Fibroblast of lung (primary cell): ENCODE measurements at places on chromosomes 3 and 15.

DNA sequence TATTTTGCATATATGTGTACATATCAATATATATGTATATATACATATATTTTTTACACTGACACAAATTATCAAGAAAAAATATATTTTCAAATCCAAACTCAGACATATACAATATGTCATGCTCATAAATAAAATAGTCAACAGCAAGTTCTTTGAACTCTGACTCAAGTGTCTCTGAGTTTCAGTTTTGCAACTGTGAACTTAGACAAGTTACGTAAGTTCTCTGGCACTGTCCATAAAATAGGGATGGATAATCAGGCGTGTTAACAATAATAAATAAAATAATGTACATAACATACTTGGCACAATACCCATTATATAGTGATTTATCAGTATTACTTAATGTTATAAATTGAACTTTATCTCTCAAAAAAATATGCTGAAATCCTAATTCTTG, 12.1 kb upstream of the XRN1 start:
- no peaks in the 10 kb centered on the region for H3K36me3 ChIP-seq
- no peak for DNase-seq
- no peaks in the 10 kb centered on the region for H3K4me1 ChIP-seq
- H3K27ac ChIP-seq = no peak overlapping the region
- H3K4me3 ChIP-seq = no peak overlapping the region
- no peaks in the 10 kb centered on the region for H3K27me3 ChIP-seq

DNA sequence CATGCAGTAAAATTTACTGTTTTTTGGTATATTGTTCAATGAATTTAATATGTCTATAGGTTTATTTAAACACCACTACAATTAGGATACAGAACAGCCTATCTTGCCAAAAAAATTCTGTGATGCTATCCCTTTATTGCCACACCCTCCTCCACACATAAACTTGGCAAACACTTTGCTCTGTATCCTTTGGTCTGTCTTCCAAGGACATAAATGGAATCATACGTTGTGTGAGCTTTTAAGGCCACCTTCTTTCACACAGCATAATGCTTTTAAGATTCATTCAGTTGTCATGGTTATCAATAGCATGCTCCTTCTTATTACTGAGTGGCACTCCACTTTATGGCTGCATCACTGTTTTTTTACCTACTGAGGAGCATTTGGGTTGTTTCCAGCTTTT, 71.5 kb downstream of the CERS3 start:
- no peaks in the 10 kb centered on the region for H3K4me1 ChIP-seq
- no peak overlapping the region for H3K4me3 ChIP-seq
- H3K36me3 ChIP-seq = no peaks in the 10 kb centered on the region
- H3K27me3 ChIP-seq = no peaks in the 10 kb centered on the region
- peak; percentile 28 for DNase-seq

- no peak overlapping the region for H3K4me3 ChIP-seq
- H3K27ac ChIP-seq = no peak overlapping the region
- no peaks in the 10 kb centered on the region for H3K36me3 ChIP-seq
- DNase-seq = peak; percentile 79
- peaks cover 4% of the 10 kb centered on the region for H3K27me3 ChIP-seq
Measured at GRCh38 chr3:14565868-14566588, 25.9 kb upstream of the GRIP2 start.

- H3K36me3 ChIP-seq = no peaks in the 10 kb centered on the region
- no peaks in the 10 kb centered on the region for H3K27me3 ChIP-seq
- DNase-seq = no peak
- no peaks in the 10 kb centered on the region for H3K4me1 ChIP-seq
Measured at GRCh38 chr3:13105896-13106250, 32.6 kb upstream of the IQSEC1 start.

- no peak overlapping the region for H3K27ac ChIP-seq
- no peaks in the 10 kb centered on the region for H3K4me1 ChIP-seq
- no peak overlapping the region for H3K4me3 ChIP-seq
- no peaks in the 10 kb centered on the region for H3K27me3 ChIP-seq
Measured at GRCh38 chr3:53750253-53751210, 95.7 kb downstream of the CHDH start.

DNA sequence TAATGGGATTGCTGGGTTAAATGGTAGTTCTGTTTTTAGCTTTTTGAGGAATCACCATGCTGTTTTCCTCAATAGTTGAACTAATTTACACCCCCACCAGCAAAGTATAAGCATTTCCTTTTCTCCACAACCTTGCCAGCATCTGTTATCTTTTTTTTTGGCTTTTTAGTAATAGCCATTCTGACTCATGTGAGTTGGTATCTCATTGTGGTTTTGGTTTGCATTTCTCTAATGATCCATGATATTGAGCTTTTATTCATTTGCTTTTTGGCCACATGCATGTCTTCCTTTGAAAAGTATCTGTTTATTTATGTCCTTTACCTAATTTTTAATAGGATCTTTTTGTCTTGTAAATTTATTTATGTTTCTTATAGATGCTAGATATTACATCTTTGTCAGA, 288.2 kb downstream of the EPHA6 start:
- DNase-seq = no peak
- H3K36me3 ChIP-seq = no peaks in the 10 kb centered on the region
- no peak overlapping the region for H3K4me3 ChIP-seq
- H3K4me1 ChIP-seq = no peaks in the 10 kb centered on the region
- H3K27ac ChIP-seq = no peak overlapping the region

GRCh38 chr3:38210141-38210757, 44.9 kb downstream of the OXSR1 start:
- no peak overlapping the region for H3K27ac ChIP-seq
- H3K4me3 ChIP-seq = no peak overlapping the region
- H3K36me3 ChIP-seq = no peaks in the 10 kb centered on the region
- no peaks in the 10 kb centered on the region for H3K4me1 ChIP-seq
- no peaks in the 10 kb centered on the region for H3K27me3 ChIP-seq

- peaks cover 8% of the 10 kb centered on the region for H3K4me1 ChIP-seq
- DNase-seq = peak; percentile 77
- no peak overlapping the region for H3K4me3 ChIP-seq
- H3K27ac ChIP-seq = no peak overlapping the region
- H3K36me3 ChIP-seq = no peaks in the 10 kb centered on the region
Measured at GRCh38 chr3:184761075-184761841, 49.4 kb upstream of the MAGEF1 start.

- H3K4me3 ChIP-seq = no peak overlapping the region
- H3K4me1 ChIP-seq = no peaks in the 10 kb centered on the region
- peaks cover 2% of the 10 kb centered on the region for H3K36me3 ChIP-seq
- DNase-seq = no peak
- no peak overlapping the region for H3K27ac ChIP-seq
- no peaks in the 10 kb centered on the region for H3K27me3 ChIP-seq
Measured at GRCh38 chr15:100565591-100565990, 36.4 kb downstream of the LINS1 start.

- no peaks in the 10 kb centered on the region for H3K36me3 ChIP-seq
- H3K27ac ChIP-seq = no peak overlapping the region
- no peak overlapping the region for H3K4me3 ChIP-seq
- DNase-seq = peak; percentile 64
- H3K4me1 ChIP-seq = no peaks in the 10 kb centered on the region
Measured at GRCh38 chr3:53709860-53710674, 136.2 kb downstream of the CHDH start.

DNA sequence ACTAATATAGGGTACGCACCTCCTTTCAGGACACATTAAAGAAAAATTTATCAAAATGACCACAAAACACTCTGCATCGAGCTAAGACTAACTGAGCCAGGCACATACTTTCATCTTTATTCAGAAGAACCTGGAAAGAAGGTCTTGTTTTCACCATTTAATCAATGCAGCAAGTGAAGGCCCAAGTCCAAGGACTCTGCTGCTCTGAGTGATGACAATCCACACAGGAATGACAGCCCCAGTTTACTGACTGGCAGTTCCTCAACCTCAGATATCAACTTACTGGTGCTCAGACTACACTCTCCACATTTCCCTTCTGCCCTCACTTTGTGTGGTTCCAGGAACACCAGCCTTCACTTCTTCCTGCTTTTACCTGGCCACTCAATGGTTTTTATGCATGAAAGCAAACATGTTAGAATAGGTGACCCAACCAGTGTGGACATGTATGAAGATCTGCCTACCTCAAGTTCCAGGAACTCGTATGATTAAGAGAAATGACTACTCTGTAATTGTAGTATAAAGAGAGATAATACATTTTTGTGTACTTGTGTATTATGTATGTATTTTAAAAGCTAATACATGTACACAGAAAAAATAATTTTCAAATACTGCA, 29.1 kb upstream of the RASA2 start:
- H3K4me3 ChIP-seq = no peak overlapping the region
- peak overlapping the region; percentile 29 for H3K27ac ChIP-seq
- peaks cover 25% of the 10 kb centered on the region for H3K4me1 ChIP-seq
- no peaks in the 10 kb centered on the region for H3K27me3 ChIP-seq

DNA sequence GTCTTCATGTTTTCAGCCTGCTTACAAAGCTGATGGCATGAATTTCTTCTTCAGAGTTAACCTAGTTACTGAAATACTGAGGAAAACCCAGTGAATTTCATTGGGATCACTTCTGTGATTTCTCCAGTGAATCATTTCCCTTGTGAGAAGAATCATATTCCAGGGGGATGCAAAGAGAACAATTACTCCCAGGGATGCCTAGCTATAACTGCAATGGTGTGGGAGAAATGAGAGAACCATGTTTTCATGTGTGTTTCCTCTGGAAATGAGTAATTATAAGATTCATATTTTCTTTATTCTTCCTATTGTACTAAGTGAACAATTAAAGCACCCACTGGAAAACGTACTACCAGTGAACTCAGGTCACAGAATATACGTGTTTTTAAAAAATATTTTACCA, 485.4 kb downstream of the GRM7 start:
- no peak overlapping the region for H3K27ac ChIP-seq
- no peak overlapping the region for H3K4me3 ChIP-seq
- no peaks in the 10 kb centered on the region for H3K27me3 ChIP-seq

DNA sequence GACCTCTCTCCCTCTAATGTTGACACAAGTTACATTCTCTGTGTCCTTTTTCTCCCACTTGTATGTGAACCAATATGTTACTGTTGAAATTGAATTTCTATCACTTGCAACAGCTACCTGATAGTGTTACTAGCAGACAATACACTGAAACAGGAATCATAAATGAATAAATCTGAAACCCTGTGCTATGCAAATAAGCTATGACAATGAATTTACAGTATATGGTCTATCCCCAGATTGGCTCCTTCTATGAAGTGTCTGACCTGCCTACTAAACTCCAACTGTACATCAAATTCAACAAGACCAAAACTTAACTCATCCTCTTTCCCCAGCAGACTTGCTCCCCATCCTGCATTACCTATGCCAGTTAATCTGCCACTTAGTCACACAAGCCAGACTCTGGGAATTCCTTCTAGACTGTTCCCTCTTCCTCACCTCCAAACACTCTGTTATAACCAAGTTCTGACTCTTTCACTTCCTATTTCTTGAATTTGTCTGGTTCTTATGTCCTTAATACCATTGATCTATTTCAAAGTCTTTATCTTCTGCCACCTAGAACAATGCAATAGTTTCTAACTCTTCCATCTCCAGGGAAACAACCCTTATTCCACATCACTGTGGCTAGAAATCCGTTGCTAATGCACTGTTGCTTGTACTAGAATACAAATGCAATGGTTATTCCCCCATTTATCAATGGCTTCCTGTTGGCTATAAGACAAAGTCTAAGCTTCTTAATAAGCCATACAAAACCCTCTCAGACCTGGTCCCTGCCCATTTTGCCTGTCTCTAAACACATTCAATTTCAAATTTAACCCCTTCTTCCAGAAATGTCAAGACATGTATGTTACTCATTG, 13.4 kb upstream of the ZNF639 start:
- no peaks in the 10 kb centered on the region for H3K4me1 ChIP-seq
- H3K27ac ChIP-seq = no peak overlapping the region
- no peak overlapping the region for H3K4me3 ChIP-seq
- no peaks in the 10 kb centered on the region for H3K27me3 ChIP-seq
- no peak for DNase-seq

DNA sequence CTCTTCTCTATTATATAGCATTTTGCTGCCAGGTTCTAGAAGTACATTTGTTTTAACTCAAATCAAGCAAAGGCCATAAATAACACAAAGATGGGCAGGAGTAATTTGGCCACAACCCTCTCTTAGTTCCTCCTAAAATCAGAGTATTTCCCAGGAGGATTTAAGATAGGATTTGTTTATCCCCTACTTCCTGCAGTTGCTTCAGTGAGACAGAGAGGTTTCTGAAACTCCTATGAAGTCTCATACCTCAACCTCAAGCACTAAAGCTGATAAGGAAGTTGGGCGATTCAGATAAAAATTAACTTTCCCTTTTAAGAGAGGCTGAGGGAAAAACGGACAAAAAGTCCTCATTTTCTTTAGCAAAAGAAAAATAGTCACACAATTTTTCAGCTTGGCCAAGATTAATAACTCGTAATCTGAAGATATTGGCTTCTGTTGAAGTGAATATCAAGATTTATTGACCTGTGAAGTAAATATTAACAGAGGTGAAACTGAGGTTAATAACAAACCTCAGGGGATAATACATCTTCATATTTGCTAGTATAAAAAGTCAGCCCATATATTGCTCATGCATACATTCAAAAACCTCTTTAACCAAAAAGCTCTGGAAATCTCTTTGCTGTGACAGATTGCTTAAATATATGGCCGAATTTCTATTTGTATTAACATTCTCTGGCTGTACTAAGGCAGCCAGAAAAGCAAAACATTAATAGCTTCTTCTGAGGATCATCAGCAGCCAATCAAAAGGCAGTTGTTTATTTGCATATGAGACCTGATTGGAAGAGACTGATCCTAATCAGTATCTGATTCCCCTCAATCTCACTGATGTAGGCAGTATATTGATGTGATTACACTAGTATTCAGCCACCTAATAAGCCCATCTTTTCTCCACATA, 90.6 kb upstream of the GADL1 start:
- no peak overlapping the region for H3K27ac ChIP-seq
- no peak overlapping the region for H3K4me3 ChIP-seq
- no peaks in the 10 kb centered on the region for H3K36me3 ChIP-seq

DNA sequence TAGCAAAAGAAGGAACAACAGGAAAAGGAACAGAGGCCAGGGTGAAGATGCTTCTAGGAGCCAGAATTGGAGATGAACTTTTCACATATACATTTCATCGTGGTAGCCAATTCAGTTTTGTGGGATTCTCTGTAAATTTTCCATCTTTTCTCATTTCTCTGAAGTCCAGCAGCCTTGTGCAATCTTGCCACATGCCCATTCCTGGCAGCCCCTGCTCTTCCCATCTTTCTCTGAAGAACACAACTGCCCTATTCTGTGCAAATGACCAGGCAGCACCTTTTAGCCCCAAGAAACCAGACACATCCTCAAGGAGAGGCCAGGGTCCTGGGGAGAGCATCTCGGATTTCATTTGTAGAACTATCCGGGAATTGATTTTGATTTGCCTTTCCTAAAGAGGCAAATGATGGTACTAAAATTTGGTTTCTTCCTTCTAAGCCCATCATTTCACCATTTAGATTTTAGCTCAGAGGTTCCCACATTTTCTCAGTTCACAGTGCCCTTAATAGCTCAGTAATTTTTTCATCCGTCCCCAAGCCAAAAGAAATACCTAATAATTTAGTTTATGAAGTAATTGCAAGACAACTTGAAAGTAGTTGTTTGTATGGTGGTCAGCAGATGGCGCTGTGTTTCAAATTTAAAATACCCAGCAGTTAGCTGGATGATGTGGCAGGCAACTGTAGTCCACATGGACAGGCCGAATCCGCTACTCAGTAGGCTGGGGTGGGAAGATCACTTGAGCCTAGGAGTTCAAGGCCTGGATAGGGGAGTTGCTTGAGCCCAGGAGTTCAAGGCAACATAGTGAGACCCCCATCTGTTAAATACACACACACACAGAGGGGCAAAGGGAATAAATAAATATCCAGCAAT, 61.3 kb upstream of the ACKR4 start:
- H3K27me3 ChIP-seq = no peaks in the 10 kb centered on the region
- H3K27ac ChIP-seq = peak overlapping the region; percentile 73
- peaks cover 10% of the 10 kb centered on the region for H3K4me1 ChIP-seq
- H3K4me3 ChIP-seq = no peak overlapping the region
- peaks cover 3% of the 10 kb centered on the region for H3K36me3 ChIP-seq
